ENCODE measurements at places on chromosomes 13 and 19. TPM values are rescaled to one million over a fixed set of nuclear protein-coding genes. Genes with fewer than 3 reads are reported as not detected.

Gene LGALS14
- not detected for total RNA-seq

Gene ATXN8OS
- total RNA-seq = not detected

Gene PRKCG
- total RNA-seq = not detected

Gene ELANE
- total RNA-seq = not detected

Gene RASA3
- total RNA-seq = 23.5 TPM

Gene PLK5
- total RNA-seq = not detected

Gene TEX29
- total RNA-seq = 0.42 TPM

Gene CRB3
- total RNA-seq = 0.29 TPM

Gene SHISA7
- not detected for total RNA-seq

Gene WDR88
- not detected for total RNA-seq

Gene XAB2
- 50.7 TPM for total RNA-seq

Gene LRRC63
- 0.17 TPM for total RNA-seq

Gene VSTM1
- not detected for total RNA-seq

Gene LIG1
- total RNA-seq = 140 TPM
